ENCODE measurements at places on chromosomes 12 and 14. TPM values are rescaled to one million over a fixed set of nuclear protein-coding genes. Genes with fewer than 3 reads are reported as not detected.

- no peak for DNase-seq
Observed at GRCh38 chr14:103915616-103916015, 12.6 kb upstream of the TDRD9 start.

- DNase-seq = no peak
Observed at GRCh38 chr12:54232790-54233189, 44.0 kb upstream of the SMUG1 start.

- no peak for DNase-seq
Observed at GRCh38 chr12:123997033-123997822, 24.2 kb downstream of the ZNF664 start.

DNA sequence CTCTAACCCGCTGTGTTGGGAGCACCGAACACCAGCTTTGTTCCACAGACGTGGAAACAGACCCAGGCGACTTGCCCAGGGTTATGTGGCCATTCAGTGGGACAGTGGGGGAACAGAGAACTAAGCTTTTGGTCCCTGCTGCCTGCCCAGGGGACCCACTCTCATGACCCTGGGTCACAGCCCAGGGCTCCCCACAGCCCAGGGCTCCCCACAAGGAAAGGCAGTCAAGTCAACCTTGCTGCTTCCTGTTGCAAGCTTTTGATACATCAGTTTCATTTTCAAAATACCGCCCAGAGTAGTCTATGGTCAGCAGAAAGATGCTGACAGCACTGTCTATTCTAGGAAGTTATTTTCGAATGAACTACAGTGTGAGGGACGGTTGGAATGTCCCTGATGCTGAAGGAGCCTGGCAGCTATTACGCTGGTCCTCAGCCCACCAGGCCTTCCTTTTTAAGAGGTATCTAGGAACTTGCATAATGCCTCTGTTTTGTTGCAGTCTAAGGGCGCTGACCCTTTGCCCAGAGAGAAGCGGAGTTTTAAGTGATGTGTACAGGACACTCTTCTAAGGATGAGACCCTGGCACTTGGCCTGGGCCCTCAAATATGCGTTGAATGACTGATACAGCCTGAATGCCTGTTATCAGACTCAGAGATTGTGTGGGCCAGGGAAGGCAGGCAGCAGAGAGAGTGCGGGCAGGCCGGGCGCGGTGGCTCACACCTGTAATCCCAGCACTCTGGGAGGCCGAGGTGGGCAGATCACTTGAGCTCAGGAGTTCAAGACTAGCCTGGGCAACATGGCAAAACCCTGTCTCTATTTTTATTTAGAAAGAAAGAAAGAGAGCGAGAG lies 12.6 kb upstream of the TTC7B start:
- no peak for DNase-seq

GRCh38 chr12:54423816-54424150 lies 4.7 kb upstream of the ITGA5 start:
- no peak for DNase-seq

GRCh38 chr14:53956427-53957201 lies at the start of gene BMP4:
TSS of gene BMP4 (minus strand) at chr14:53956825. CDS start at chr14:53952222, 4,603 bp downstream.
- peak; percentile 86 for DNase-seq

DNA sequence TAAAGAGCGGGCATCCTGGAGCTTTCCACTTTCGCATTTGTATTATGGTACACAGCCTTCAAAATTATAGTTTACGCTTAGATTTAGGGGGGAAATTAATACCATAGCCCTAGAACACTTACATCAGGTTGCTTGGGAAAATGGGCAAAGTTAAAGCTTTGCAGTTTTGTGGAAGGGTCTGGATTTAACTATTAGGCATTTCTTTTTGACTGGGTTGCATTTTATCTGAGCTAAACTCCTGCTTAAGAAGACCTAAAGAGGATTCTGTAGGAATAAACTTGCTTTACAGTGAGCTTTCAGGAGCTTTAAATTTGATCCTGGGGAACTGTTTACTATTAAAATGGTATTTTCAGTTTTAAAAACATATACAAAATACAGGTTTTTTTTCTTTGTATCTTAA lies 42.8 kb upstream of the PTPRQ start:
- no peak for DNase-seq

DNA sequence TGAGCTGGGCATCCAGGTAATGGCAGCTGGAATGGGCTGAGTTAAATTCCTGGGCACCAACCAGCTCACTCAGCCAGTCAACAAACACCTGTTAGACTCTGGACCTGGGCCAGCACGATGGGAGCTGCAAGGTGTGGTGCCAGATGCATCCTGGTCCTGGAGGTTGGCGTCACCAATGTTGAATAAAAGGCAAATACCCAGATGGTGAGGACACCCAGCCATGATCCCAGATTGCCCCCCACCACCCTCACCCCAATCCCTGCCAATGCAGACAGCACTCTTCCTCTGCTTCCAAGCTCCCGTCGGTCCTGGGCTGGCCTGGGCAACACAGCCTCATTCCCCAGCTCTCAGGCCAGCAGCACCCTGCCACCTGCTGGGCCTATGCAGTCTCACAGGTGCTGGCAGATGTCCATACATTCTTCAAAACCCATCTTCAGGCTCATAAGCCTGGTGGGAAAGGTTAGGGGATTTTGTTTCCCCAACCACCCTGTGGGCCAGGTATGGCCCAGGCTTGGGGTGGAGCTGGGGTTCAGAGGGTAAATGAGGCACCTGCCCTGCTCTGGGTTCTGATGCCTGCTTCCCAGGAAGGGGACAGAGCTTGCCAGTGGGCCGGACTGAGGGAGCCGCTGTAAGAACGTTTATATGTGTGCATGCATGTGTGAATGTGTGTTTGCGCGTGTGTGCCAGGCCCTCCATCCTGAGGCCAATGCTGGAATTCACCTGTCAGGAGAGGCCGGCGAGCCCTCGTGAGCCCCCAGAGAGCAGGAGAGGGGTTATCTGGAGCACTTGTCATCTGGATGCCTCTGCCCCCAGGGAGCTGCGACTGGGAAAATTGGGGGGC lies 58.0 kb downstream of the LGMN start:
- no peak for DNase-seq

GRCh38 chr14:71625175-71625574 lies 307.1 kb upstream of the RGS6 start:
- no peak for DNase-seq

DNA sequence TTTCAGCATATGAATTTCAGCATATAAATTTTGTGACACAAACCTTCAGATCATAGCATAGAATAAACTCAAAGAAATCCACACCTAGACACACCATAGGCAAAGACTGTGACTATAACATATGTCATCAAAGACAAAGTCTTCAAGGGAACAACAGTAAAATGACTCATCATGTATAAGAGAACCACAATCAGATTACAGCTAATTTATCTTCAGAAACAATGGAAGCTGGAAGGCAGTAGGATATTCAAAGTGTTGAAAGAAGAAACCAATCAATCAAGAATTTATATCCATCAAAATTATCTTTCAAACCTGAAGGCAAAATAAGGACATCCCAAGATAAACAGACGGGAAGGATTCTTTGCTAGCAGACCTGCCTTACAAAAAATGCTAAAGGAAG lies 29.0 kb downstream of the DLK1 start:
- no peak for DNase-seq

DNA sequence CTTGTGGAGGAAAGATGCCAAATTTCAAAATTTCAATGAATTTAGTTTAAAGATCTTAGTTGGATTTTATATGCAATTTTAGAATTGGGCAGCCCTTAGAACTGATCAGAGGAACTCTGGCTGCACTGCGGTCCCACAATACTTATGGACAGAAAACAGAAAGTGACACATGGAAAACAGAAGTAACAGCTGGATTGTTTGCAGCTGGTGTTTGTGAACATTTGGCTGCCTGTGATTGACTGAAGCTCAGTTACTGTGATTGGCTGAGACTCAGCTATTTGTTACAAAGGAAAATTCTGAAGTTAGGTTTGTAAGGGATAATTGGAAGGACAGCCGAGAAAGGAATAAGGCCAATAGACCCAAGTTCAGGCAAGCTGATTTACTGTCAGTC lies 10.0 kb upstream of the KRT86 start:
- no peak for DNase-seq

DNA sequence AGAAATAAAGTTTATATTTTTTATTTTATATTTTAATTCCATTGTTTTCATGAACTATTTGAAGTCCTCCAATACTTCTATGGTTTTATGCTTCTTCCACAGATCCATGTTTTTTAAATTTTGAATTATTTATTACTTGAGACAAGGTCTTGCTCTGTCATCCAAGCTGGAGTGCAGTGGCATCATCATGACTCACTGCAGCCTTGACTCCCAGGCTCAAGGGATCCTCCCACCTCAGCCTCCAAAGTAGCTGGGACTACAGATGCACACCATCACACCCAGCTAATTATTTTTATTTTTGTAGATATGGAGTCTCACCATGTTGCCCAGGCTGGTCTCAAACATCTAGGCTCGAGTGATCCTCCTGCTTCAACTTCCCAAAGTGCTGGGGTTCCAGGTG lies 28.8 kb upstream of the DLGAP5 start:
- no peak for DNase-seq

GRCh38 chr14:93857500-93858283 lies 69.4 kb upstream of the PRIMA1 start:
- DNase-seq = no peak

- DNase-seq = no peak
Observed at GRCh38 chr12:3055704-3056467, 21.3 kb upstream of the TSPAN9 start.

DNA sequence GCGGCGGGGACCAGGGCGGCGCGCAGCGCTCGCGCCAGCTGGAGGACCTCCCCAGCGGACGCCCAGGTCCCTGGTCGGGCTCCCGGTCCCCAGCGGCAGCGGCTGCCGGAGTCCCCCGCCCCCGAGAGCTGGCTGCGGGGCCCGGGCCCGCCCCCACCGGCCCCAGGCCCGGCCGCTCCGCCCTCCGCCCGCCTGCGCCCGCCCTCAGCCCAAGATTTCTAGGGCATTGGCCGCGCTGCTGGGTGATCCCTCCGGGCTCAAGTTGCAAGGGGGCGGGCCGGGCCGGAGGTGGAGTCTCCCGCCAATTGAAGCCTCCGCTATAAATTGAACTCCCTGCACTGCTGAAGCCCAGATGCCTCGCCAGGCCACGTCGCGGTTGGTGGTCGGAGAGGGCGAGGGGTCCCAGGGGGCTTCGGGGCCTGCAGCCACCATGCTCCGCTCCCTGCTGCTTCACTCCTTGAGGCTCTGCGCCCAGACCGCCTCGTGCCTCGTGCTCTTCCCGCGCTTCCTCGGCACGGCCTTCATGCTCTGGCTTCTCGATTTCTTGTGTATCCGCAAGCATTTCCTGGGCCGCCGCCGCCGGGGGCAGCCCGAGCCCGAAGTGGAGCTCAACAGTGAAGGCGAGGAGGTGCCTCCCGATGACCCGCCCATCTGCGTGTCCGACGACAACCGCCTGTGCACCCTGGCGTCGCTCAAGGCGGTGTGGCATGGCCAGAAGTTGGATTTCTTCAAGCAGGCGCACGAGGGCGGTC lies at the start of gene DIO3:
TSS of gene DIO3 (plus strand) at position 351 of the 752 bp plus-strand sequence.
- DNase-seq = no peak

DNA sequence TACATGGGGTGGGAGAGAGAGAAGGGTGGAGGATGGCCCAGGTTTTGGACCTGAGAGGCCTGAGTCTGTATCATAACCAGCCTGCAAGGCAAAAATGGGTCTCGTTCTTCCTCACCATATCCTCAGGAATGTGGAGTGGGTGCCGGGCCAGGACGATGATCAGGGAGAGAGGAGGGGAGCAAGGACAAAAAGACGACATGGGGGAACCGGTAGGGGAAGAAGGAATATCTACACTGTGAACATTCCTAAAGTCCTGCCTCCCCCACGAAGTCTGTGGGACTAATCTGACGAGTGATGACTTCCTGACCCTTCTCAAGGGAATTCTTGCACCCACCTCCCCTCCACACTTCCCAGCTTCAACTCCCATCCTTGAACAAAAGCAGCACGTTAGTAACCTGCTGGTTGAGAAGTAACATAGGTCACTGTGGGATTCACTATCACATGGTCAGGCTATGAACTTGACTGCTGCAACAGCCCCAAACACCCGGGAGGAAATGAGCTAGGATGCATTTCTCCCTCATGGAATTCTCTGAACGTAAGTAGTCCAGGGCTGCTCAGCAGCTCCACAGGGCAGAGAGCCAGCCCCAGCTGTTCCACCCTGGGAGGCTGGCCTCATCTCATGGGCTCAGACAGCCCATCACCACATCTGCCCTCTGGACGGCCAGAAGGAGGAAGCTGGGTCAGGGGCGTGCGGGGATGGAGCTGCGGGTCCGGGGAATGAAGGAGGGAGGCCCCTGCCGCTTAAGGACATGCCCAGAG lies 36.8 kb upstream of the VWF start:
- peak; percentile 57 for DNase-seq

GOLT1B gene
- total RNA-seq = 12.0 TPM

SLC38A2 gene
- 114 TPM for total RNA-seq

NRIP2 gene
- 1.7 TPM for total RNA-seq

ATN1 gene
- 75.4 TPM for total RNA-seq

NTF3 gene
- total RNA-seq = 0.35 TPM

PTPN21 gene
- total RNA-seq = 29.8 TPM

Data from heart right ventricle (tissue), 16 donors.